ENCODE measurements at places on chromosomes 11 and 22.

GRCh38 chr11:122756417-122756816, 81.9 kb upstream of the CRTAM start:
- DNase-seq = peak; percentile 91

GRCh38 chr11:101030692-101031091, 98.9 kb downstream of the PGR start:
- no peak for DNase-seq

GRCh38 chr11:122077459-122077858, 38.6 kb downstream of the BLID start:
- no peak for DNase-seq

DNA sequence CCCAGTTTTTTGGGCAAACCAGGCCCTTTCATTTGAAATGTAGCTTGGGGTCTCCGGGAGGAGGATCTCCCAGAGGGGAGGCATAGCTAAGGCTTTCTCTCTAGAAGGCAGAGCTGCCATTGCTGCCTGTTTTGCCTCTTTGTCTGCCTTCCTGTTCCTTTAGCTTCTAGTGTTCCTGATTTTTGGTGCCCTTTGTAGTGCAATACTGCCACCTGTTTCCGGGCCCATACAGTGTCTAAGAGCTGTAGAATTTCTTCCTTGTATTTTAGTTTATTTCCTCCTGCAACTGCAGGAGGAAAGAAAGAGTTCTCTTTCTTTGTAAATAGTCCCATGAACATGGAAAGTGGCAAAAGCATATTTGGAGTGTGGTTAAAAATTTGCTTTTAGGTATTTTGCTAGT, 19.3 kb upstream of the GLYATL1 start:
- peak; percentile 41 for DNase-seq

DNA sequence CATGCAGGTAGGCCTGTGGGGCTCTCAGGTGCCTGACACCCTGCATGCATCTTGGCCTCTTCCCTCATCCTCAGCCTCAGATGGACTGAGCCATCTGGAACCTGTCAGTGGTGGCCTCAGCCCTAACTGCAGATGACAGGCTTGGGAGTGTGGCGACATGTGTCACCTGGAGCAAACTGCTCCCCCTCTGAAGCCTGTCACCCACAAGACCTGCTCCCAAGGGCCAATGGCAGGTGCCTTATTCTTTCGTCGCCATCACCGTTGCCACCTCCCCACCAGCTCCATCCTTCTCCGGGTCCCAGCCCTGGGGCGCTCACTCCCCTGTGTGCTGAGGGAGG, 3.6 kb upstream of the SEPTIN5 start:
- DNase-seq = no peak

GRCh38 chr11:91163619-91164451, 941.0 kb upstream of the CHORDC1 start:
- no peak for DNase-seq

DNA sequence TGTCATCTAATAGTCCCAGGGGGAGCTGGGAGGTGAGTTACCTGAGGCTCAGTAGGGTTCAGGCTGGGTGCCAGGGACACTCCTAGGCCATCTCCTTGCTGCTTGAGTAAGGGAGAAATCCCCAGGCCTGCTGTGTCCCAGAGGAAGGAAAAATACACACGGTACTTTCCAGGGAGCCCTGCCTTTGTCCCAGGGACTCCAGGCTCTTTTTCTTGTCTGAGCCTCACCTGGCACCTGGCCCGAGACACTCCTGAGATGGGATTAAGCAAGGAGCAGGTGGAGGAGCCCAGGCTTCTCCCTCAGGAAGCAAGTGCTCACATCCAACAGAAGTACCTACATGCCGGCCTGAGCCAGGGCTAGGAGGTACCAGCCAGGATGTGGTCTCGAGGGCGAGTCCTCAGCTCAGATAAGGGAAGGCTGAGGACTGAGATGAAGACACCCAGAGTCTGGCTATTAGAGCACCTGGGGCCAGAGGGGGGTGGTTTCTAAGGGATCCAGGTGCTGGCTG, 899 bp upstream of the KLHDC7B start:
- no peak for DNase-seq

GRCh38 chr11:72321381-72321996, 77.5 kb upstream of the PHOX2A start:
- DNase-seq = no peak

DNA sequence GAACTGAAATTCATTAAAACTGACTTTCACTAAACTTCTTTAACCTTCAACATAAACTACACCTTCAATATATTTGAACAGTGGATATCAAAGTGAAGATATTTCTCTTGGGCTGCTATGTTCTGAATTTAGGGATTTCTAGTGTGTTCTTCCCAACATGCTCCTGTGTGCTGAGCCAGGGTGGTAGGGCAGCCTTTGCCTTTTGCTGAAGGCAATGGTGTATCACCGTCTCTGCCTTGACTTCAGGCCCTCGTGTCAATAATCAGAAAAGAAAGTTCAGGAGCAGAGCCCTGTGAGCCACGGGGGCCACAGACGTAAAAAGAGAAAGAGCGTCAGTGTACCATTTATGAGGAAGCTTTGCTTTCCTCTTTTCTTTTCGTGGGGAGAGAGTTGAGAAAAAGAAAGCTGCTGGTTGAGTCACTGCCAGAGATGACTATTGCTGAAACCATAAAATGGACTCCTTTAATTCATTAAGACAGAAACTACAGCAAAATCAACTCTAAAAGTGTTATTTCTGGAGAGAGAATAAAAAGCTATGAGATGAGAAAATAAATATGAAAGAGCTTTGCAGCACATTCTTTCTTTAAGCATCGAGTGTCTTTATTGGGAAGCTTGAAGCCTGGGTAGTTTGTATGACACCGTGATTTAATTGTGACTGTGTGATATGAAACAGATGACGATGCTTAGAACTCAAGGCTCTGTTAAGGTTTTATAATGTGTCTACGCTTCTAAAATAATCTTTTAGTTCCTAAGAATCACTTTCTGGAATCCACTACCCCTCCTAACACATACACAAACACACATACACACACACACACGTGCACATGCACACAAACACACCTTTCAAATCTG, 271.8 kb upstream of the MTNR1B start:
- DNase-seq = peak; percentile 61

- DNase-seq = no peak
Measured at GRCh38 chr11:113255096-113255495, 59.3 kb upstream of the TTC12 start.

- no peak for DNase-seq
Measured at GRCh38 chr11:26947379-26947844, 46.5 kb upstream of the FIBIN start.

- no peak for DNase-seq
Measured at GRCh38 chr11:81022057-81022456, 1581.2 kb upstream of the TENM4 start.

- no peak for DNase-seq
Measured at GRCh38 chr11:95338430-95338991, 107.5 kb upstream of the SESN3 start.

- DNase-seq = no peak
Measured at GRCh38 chr11:1855886-1856265, 3.0 kb downstream of the LSP1 start.

DNA sequence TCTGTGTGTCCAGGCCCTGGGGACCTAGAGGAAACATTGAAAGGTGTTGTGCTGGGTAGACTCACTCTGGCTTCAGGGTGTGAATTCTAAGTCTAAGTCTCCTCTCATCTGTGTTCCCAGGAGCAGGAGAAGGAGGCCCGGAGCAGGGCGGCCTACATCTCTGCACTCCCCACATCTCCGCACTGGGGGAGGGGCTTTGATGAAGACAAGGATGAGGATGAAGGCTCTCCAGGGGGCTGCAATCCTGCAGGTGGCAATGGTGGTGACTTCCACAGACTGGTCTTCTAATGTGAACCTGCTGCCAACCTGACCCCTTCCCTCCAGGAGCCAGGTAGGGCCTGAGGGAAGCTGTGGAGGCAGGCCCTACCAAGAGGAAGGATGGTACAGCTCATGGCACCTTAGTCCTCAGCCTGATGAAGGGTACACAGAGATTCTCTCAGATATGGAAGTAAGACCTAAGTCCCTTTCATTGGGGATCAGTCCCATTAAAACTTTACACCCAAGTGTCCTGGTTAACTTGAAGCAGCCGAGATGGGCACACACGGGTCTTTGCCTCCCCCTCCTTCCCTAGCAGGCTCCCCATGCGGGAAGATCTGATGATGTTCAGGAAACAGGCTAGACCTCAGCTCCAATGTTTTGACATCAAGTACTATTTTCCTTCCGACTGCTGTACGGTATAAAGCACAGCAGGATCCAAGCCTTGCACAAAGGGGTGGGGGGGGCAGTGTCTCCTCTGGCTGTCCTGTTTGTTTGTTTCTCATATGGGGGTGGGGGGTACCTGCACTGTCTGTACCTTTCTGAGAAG, 25.0 kb downstream of the USP35 start:
- no peak for DNase-seq

- DNase-seq = no peak
Measured at GRCh38 chr11:86167499-86168164, 76.9 kb upstream of the EED start.

All from suppressor macrophage (primary cell).